ENCODE measurements at places on chromosomes 7 and 10.

DNA sequence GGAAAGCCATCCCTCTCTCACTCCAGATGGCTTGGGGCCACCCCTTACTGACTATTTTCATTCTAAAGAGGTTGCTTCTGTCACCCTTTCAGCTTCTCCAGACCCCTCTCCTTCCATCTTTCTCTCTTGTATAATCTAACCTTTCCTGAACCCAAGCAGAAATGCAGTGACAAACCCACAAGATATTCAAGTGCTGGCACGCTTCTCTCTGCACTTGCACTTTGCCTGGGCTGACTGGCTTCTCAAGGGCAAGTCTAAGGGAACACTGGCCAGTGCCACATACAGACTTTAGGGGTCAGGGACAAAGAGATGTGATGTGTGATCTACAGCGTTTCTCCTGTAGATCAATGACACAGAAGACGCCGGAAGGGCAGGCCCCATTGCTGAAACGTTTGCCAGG, 150.4 kb upstream of the LANCL2 start:
- no peak for DNase-seq

DNA sequence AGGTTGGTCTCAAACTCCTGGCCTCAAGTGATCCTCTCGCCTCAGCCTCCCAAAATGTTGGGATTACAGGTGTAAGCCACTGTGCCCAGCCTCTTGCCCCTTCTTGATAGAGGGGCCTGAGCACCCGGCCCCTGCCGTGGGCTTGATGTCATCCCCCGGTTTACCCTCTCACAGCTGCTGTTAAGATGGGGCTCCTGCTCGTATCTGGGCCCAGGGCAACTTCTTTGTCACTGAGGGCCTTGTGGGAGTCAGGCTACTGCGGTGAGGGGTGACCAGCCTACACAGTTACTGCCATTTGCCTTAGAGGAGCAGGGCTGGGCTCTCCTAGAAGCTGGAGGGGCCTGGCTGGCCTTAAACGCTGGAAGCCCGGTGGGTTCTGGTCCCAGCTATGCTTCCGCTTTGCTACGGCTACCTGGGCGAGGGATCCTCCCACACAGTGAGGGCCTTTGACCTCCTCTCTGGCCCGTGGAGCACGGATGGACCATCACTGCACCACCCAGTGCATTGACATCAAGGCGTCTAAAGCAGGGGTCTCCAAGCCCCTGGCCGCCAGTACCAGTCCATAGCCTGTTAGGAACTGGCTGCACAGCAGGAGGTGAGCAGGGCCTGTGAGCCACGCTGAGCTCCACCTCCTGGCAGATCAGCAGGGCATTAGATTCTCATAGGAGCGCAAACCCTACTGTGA, 1.1 kb upstream of the TMEM130 start:
- DNase-seq = no peak

DNA sequence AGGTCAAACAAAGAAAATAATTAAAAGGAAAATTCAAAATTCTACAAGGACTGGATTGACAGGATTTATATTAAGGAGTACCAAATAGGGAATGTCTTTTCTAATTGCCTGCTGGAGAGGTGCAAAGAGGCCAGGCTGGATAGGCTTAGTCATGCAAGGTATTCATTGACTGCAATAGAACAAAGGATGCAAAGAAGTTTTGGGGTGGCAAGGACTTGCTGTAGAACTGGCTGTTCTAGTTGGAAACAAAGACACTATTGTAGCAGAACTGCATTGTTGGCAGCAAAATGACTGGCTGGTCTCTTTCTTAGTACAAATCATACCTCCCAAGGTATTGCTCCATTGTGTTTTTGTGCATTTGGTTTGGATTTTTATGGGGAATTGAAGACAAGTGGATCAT, 10.1 kb downstream of the ITGB8 start:
- no peak for DNase-seq

- DNase-seq = no peak
Measured at GRCh38 chr10:133324198-133324792, 12.4 kb downstream of the CALY start.

DNA sequence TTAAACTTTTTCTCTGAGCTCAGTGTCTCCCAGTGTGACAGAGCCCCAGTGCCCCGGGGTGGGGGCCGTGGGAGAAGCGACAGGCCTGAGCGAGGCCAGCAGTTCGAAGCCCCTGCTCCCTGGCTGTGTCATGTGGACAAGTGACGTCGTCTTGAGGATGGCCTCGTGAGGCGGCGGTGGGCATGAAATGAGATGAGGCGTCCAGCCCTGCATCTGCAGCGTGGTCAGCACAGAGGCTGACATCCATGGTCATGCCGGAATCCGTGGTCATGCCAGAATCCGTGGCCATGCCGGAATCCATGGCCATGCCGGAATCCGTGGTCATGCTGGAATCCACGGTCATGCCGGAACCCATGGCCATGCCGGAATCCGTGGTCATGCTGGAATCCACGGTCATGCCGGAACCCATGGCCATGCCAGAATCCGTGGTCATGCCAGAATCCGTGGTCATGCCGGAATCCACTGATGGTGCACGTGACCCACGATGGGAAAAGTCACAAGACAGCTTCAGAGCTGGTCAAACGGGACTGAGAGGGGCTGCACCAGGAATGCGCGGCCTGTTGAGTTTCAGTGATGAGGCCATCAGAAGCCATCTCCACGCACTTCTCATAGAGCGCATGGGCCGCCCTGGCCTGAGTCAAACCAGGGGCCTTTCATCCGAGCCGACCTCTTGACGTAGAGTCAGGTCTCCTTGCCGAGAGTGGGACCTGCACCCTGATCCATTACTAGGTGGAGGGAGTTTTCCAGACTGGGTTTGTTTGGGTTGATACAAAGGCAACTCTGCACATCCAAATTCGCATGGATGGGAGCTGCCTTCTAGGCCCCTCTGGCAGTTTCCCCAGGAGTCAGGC, 342.5 kb downstream of the PTPRN2 start:
- DNase-seq = no peak

DNA sequence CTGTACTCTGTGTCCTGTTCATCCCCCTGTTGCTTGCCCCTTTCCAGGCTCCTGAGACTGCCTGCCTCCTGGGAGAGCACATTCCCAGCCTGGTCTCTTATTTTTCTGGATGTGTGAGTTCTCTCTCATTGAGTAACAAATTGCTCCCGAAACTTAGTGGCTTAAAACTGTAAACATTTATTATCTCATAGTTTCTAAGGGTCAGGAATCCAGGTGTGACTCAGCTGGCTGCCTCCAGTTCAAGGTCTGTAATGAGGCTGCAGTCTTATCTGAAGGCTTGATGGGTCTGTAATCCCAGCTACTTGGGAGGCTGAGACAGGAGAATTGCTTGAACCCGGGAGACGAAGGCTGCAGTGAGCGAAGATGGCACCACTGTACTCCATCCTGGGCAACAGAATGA, 53.6 kb upstream of the PRR15 start:
- DNase-seq = no peak

DNA sequence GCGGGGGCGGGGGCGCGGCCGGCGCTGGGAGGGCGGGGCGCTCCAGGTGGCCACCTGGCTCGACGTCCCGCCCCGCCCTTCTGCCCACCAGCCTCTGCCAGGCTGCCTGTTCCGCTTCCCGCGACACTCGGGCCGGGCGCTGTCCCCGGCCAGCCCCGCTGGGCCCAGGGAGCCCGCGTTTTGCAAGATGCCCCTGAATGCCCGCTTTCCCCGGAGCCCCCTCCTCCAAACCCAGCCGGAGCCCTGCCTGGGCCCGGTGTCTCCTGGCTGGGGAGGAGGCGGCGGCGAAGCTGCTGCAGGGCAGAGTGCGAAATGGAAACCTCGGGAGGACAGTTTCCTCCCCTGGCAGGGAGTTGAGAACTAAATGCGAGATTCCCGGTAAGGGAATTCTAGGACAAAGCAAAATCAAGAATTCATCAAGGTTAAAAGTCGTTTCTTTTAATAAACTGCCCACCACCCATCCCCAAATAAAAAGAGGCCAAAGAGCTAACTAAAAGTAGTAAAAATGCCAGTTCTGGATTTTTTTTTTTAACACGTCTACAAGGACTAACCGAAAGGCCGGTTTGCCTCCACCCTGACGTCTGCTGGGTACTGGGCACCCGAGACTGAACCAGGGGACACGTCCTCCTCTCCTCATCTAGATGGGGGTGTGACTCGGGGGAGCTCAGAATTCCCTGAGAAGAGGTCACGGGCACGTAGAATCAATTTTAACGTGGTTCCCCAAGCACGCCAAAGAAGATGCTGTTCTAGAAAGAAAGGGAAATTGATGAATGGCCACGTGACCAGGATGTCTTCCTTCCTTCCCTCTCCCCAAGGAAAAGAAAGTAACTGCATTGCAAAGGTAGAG, 200.4 kb upstream of the NFE2L3 start:
- no peak for DNase-seq

GRCh38 chr7:30983914-30984247, 20.1 kb downstream of the GHRHR start:
- DNase-seq = no peak

- DNase-seq = no peak
Measured at GRCh38 chr10:51716981-51717380, 17.6 kb upstream of the CSTF2T start.

GRCh38 chr7:34107276-34107675, 201.9 kb downstream of the BMPER start:
- DNase-seq = no peak

Measured in activated B cell treated with CpG ODN at 0.5 μM for 24 hours (primary cell).